Head of caudate nucleus (tissue), 42 donors: ENCODE measurements at places on chromosomes 2 and 18.
A peak's percentile ranks its signal among the peaks of the same experiment; 100 is the strongest.

DNA sequence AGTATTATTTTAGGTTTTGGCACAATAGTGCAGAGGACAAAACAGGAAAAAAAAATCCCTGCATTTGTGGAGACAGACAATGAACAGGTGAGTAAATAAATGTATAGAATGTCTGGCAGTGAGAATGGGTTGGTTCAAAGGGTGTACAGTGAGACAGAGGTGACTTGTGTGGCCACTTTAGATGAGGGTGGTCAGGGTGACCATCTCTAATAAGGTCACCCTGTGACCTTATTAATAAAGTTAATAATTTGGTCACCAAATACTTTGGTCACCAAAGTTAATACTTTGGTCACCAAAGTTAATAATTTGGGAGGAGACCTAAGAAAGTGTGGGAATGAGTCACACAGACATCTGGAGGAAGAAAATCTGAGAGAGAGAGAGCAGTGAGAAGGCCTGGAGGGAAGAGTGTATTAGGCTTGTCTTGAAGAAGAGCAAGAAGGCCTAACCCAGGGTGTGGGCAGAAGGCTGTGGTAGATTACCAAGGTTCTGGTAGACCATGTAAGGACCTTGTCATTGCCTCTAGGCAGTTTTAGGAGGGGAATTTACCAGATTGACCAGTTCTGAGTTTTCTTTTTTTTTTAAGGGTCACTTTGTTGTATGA, 1368.4 kb upstream of the CELF4 start:
- no peak for DNase-seq

GRCh38 chr2:121489284-121489683, 41.4 kb upstream of the RNU4ATAC start:
- no peak for DNase-seq

GRCh38 chr2:171147081-171147480, 13.6 kb downstream of the TLK1 start:
- no peak for DNase-seq

GRCh38 chr2:129061769-129062121, 743.1 kb upstream of the HS6ST1 start:
- no peak for DNase-seq

GRCh38 chr2:16666449-16666801, 791 bp upstream of the CYRIA start:
- no peak for DNase-seq

- no peak for DNase-seq
Measured at GRCh38 chr2:189015359-189015758, 41.2 kb downstream of the COL3A1 start.

- DNase-seq = no peak
Measured at GRCh38 chr18:55912919-55913318, 324.9 kb upstream of the TCF4 start.

GRCh38 chr18:22447792-22448191, 30.1 kb upstream of the CTAGE1 start:
- no peak for DNase-seq

DNA sequence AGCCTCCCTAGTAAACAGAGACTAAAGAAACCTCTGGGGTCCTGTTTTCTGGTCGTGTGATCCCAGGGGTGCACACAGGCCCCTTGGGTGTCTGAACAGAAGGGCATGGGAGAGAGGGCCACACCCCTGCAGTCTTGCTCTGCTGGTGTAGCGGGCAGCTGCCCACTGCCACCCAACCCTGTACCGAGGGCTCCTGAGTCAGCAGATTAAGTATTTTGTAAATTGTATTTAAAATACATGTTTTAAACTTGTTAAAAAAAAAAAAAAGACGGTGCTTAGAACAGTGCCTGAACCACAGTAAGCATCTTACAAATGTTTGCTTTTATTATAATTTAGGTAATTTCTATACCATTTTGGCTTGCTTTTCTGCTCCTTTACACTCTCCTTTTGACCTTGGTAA, 113.7 kb downstream of the TANC1 start:
- no peak for DNase-seq

DNA sequence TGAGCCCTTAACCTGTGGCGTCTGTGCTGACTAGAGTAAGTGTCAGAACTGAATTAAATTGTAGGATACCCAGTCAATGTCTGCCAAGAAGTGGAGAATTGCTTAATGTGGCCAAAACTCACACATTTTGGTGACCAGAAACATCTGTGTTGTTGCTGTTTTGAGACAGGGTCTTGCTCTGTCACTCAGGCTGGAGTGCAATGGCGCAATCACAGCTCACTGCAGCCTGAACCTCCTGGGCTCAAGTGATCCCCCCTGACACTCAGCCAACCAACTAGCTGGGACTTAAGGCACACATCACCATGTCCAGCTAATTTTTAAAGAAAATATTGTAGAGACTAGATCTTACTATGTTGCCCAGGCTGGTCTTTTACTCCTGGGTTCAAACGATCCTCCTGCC, 34.4 kb upstream of the RTN4 start:
- no peak for DNase-seq

GRCh38 chr18:34158881-34159690, 65.6 kb downstream of the NOL4 start:
- peak; percentile 80 for DNase-seq

DNA sequence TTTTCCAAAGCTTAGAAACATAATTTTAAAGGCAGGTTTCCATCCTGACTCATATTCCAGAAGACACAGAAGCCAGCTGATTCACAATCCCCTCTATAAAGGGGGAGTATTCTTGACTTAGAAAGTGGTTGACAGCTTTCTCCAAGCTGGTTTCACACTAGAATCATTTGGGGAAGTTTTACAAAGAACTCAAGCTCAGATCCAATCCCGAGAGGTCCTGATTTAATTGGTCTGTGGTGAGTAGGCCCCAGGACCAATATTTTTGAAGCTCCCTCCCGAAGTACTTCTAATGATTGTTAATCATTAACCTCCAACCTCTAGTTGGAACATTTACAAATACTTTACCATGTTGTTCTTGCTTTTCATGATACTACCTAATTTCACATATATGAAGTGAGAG, 184.1 kb downstream of the DLGAP1 start:
- no peak for DNase-seq

GRCh38 chr2:238558456-238559099, 131.9 kb downstream of the ASB1 start:
- DNase-seq = no peak

- DNase-seq = no peak
Measured at GRCh38 chr2:215354771-215355695, 43.2 kb downstream of the ATIC start.

- no peak for DNase-seq
Measured at GRCh38 chr2:134240061-134240460, 13.8 kb upstream of the MGAT5 start.

DNA sequence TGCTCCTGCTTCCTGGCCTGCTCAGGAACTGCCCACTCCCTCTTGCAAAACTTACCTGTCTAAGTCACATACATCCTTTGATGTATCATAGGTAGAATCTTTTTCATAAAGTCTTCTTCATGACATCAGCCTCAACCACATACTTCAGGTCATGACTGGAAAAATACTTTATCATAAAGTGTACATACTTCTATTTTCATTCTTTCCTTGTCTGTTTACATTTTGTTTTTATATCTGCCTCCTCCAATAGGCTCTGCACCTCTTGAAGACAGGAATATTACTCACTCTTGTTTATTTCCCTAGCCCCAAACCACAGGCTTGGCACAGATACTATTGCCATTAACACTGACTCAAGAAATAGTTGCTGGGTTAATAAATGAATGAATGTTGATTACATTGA, 43.6 kb upstream of the ZNF804A start:
- DNase-seq = no peak

GRCh38 chr2:197170208-197170607, 140.4 kb downstream of the ANKRD44 start:
- DNase-seq = no peak

GRCh38 chr18:79540161-79540903, 139.3 kb upstream of the CTDP1 start:
- DNase-seq = peak; percentile 9

GRCh38 chr18:402129-402528, 98.4 kb downstream of the COLEC12 start:
- DNase-seq = no peak

DNA sequence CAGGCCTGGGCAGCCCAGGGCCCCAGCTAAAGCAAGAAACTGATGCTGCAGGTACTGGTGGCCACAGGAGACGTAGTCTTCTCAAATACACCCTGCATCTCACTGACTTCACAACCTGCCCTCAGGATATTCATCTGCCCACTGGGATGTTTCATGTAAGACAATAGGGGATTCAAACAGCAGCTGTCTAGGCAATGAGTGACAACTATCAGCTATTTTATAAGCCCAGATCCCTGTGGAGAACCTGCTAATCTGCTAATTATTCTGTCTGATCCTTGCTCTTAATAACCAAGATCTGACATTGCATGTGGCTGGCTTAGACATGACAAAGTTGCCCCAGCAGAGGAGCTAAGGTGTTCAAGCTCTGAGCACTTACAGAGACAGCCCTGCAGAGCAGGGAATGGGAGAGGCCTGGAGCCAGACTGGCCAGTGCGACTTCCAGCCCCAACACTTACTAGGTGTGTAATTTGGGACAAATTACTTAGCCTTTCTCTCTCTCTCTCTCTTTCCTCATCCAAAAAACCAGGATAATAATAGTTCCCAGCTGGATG, 28.6 kb downstream of the SIGLEC15 start:
- DNase-seq = no peak
